ENCODE measurements at places on chromosomes 11 and 22.

- DNase-seq, result peak; percentile 30
- H3K4me3 ChIP-seq, result no peak overlapping the region
- H3K27me3 ChIP-seq, result no peaks in the 10 kb centered on the region
- peaks cover 23% of the 10 kb centered on the region for H3K36me3 ChIP-seq
- H3K4me1 ChIP-seq, result no peaks in the 10 kb centered on the region
Measured at GRCh38 chr11:43852057-43852636, 28.5 kb upstream of the ALKBH3 start.

DNA sequence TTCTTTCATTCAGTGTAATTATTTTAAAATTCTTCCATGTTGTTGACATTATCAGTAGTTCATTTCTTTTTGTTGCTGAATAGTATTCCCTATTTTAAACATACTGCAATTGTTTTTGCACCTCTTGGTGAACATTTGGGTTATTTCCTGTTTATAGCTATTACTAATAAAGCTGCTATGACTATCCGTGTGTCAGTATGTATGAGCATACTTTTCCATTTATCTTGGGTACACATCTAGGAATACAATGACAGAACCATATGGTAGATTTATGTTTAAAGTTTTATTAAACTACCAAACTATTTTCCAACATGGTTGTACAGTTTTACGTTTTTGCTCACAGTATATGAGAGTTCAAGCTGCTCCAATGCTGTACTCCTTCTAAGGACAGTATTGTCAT is 22.0 kb upstream of the FIBIN start:
- no peaks in the 10 kb centered on the region for H3K36me3 ChIP-seq
- H3K4me1 ChIP-seq, result no peaks in the 10 kb centered on the region
- H3K27me3 ChIP-seq, result no peaks in the 10 kb centered on the region
- no peak overlapping the region for H3K4me3 ChIP-seq
- no peak for DNase-seq
- no peak overlapping the region for H3K27ac ChIP-seq

- DNase-seq, result no peak
- H3K27ac ChIP-seq, result no peak overlapping the region
- H3K36me3 ChIP-seq, result no peaks in the 10 kb centered on the region
- no peaks in the 10 kb centered on the region for H3K27me3 ChIP-seq
Measured at GRCh38 chr11:123122341-123122740, 60.4 kb upstream of the HSPA8 start.

DNA sequence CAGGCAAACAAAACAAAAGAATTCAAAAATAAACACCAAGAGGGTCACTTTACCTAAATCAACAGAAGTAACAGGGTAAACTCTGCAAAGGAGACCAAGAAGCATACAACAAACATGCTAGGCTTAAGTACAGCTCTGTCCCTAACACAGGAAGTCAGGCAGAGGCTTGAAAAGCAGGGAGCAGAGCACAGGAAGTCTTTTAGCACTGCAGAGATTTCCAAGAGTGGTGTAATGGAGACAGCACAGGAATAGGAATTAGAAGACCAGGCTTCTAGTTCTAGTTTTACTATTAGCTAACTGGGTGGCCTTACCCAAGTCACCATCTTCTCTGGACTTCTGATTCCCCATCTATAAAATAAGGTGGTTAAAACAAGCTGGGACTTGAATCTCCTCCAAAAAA is 1.9 kb downstream of the RBFOX2 start:
- H3K27ac ChIP-seq, result no peak overlapping the region
- peaks cover 16% of the 10 kb centered on the region for H3K4me1 ChIP-seq
- H3K4me3 ChIP-seq, result no peak overlapping the region
- no peak for DNase-seq

- no peaks in the 10 kb centered on the region for H3K27me3 ChIP-seq
- H3K4me1 ChIP-seq, result peaks cover 56% of the 10 kb centered on the region
- H3K27ac ChIP-seq, result peak overlapping the region; percentile 68
- peak; percentile 76 for DNase-seq
- no peaks in the 10 kb centered on the region for H3K36me3 ChIP-seq
Measured at GRCh38 chr11:117807482-117808327, 10.7 kb upstream of the DSCAML1 start.

GRCh38 chr11:93329936-93330445 is 551 bp upstream of the DEUP1 start:
- no peak for DNase-seq
- no peaks in the 10 kb centered on the region for H3K36me3 ChIP-seq
- H3K27ac ChIP-seq, result no peak overlapping the region
- H3K4me1 ChIP-seq, result no peaks in the 10 kb centered on the region
- H3K27me3 ChIP-seq, result peaks cover 34% of the 10 kb centered on the region
- no peak overlapping the region for H3K4me3 ChIP-seq

- DNase-seq, result no peak
- H3K4me1 ChIP-seq, result no peaks in the 10 kb centered on the region
- no peak overlapping the region for H3K4me3 ChIP-seq
- no peak overlapping the region for H3K27ac ChIP-seq
Measured at GRCh38 chr11:120694726-120695125, 183.2 kb downstream of the GRIK4 start.

- no peak overlapping the region for H3K4me3 ChIP-seq
- H3K36me3 ChIP-seq, result no peaks in the 10 kb centered on the region
- no peak for DNase-seq
- no peaks in the 10 kb centered on the region for H3K4me1 ChIP-seq
Measured at GRCh38 chr22:48857202-48857805, 970.4 kb downstream of the BRD1 start.
